MM.1S (cell line): ENCODE measurements at places on chromosomes 6 and 20.
A peak's percentile ranks its signal among the peaks of the same experiment; 100 is the strongest.

DNA sequence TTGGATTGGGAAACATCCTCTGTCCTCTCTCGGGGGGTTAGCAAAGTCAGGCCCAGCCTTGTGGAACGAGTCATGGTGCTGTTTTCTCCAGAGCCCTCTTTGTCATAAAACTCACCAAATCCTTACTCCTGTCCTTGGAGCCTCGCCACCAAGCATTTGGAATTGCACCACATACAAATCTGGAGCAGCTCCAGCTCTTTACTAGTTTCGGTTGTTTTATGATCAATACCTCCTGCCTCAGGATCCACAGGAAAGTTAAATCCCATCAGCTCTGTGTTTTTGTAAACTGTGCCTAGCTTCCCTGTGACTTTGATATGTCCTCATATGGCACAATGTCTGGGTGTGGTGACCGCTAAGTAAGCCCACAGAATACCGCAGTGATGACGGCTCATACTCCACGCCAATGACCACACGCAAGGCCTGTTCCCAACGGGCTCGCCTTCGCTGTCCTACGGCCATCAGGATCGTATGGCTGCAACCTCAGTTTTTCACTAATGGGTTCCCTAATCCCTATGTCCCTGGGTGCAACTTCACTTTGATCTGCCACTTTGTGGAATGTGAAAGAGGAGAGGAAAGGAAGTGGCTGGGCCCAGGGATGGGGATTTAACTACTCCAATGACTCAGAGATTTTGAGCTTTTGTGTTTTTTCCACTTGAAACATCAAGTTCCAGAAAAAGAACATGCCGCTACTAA, 111.3 kb upstream of the FOXQ1 start:
- no peak for DNase-seq

GRCh38 chr6:139198529-139199288, 63.8 kb downstream of the HECA start:
- no peak for DNase-seq

- DNase-seq, result peak; percentile 90
Measured at GRCh38 chr6:43053545-43054205, at the start of gene CUL7. CUL7 (minus strand) TSS chr6:43053851; CDS start chr6:43052788, 1,063 bp downstream.

DNA sequence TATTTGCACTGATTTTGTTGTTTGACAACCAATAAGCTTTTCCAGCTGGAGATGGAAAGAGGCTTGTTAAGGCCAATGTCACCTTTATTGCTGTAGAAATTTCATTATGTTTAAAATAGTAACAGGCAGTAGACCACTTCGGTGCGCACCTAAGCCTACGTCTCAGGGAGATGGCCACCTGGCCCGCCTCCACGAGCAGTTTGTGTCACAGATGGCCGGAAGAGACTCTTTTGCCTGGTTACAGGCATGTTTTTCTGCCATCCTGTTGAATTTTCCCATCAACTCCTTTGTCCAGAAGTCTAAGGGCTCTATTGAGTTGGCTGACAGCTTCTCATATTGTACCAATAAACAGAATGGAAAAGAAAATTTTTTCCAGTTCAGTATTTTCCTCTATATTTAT, 51.0 kb downstream of the SLC9A8 start:
- DNase-seq, result no peak

- no peak for DNase-seq
Measured at GRCh38 chr20:14896569-14896968, 559.2 kb upstream of the FLRT3 start.

DNA sequence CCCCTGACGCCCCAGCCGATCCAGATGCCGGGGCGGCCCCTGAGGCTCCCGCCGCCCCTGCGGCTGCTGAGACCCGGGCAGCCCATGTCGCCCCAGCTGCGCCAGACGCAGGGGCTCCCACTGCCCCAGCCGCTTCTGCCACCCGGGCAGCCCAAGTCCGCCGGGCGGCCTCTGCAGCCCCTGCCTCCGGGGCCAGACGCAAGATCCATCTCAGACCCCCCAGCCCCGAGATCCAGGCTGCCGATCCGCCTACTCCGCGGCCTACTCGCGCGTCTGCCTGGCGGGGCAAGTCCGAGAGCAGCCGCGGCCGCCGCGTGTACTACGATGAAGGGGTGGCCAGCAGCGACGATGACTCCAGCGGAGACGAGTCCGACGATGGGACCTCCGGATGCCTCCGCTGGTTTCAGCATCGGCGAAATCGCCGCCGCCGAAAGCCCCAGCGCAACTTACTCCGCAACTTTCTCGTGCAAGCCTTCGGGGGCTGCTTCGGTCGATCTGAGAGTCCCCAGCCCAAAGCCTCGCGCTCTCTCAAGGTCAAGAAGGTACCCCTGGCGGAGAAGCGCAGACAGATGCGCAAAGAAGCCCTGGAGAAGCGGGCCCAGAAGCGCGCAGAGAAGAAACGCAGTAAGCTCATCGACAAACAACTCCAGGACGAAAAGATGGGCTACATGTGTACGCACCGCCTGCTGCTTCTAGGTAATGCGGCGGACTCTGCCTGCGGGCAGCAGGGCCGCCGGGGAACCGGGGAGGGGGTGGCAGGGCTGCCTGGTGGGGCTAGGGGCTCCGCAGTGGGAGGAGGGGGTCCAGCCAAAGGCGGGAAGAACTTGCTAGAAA, 2.3 kb downstream of the GNAS start:
- DNase-seq, result no peak

- DNase-seq, result no peak
Measured at GRCh38 chr6:142255785-142256184, 46.0 kb upstream of the ADGRG6 start.

GRCh38 chr6:167053895-167054530, 54.8 kb downstream of the CEP43 start:
- no peak for DNase-seq

GRCh38 chr6:77249560-77249959, 213.7 kb downstream of the HTR1B start:
- DNase-seq, result no peak

- DNase-seq, result no peak
Measured at GRCh38 chr6:68679399-68679798, 44.3 kb downstream of the ADGRB3 start.

- DNase-seq, result no peak
Measured at GRCh38 chr6:6975459-6976111, 132.2 kb upstream of the RREB1 start.

DNA sequence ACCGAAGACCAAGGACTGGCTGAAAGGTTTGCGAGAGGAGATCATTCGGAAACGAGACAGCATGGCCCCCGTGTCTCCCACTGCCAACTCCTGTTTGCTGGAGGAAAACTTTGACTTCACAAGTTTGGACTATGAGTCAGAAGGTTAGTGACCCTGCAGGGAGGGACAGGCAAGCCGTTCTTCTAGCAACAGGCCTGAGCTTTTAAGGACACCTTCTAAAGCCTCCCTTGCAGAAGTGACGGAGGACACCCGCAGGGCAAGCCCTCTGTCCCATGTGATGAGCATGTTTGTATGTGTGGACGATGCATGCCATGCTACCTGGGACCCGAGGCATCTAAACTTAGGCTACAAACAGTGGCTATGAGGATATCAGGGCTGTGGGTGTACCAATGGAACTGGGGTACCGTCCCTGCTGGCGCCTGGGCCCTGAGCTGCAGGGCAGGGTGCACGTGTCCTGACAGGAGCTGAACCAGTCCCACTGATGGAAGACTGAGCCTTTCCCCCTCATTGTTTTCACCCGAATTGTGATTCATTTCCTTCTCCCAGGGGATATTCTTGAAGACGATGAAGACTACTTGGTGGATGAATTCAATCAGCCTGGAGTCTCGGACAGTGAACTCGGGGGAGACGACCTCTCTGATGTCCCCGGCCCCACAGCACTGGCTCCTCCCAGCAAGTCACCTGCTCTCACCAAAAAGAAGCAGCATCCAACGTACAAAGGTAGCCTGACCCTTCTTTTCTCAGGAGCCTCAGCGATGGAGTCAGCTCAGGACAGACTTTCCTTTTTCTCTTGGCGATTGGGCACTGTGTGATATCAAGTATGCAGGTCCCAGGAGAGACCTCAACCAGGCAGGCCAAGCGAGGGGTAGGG, 84.4 kb downstream of the SERAC1 start:
- DNase-seq, result no peak

DNA sequence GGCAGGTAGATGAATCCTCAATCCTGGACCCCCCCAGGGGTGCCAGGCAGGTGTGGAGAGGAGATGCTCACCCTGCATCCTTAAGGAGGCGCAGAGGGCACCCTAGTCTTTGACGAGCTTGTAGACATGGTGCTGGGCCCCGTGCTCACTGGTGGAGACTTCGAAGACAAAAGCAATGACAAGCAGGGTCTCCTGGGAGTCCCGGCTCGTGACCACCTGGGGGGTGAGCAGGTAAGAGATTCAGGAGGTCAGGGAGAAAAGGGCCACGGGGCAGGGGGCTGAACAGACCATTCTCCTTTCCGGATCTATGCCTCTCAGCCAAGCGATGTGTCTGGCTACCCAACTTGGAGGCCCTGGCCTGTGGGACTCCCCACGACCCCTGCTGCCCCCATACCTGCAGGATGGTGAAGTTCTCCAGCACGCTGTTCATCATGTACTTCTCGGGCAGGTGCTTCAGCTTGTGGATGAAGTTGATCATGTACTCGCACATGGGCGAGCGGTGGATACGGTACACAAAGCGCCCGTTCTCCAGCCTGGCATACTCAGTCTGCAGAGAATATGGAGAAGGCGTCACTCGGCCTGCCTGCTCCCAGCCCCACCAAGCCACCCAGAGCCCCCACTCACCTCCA, 6.9 kb downstream of the RPL10A start:
- no peak for DNase-seq

DNA sequence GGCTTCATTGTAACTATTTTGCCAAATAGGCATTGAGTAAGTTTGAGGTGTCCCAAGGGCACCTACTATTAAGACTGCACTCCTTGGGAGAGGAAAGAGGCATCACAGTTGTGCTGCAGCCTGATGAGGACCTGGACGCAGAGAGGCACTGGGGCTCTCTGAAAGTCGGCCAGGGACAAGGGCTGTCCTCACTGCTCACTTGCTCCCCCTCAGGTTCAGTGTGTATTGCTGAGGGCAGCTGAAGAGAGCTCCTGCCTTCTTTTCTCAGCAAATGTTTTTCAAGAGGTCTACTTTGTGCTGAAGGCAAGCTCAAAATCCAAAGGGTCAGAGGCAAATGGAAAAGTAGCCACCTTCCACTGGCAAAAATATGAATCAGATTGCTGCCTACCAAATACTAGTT, 331.8 kb downstream of the RIMS1 start:
- DNase-seq, result no peak

- no peak for DNase-seq
Measured at GRCh38 chr20:35518955-35519354, 10.5 kb downstream of the C20orf173 start.

DNA sequence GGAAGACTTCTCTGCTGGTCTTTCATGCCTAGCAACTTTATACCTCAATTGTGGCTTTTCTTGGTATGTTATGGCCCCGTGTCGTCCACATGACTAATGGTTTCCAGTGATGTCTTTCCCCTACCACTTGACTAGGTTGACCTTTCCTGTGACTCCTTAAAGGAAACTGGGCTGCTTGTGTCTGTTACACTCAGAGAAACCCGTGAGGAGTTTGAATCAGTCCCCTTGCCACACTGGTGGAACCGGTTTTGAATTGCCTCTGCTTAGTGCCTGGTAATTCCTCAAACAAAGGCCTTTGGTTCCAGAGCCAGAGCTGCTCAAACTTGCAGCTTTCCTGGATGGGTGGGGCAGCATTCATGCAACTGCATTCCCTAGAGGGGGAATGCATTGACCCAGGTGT, 21.9 kb downstream of the ECT2L start:
- no peak for DNase-seq

- no peak for DNase-seq
Measured at GRCh38 chr6:159966981-159967380, 1.9 kb upstream of the IGF2R start.

DNA sequence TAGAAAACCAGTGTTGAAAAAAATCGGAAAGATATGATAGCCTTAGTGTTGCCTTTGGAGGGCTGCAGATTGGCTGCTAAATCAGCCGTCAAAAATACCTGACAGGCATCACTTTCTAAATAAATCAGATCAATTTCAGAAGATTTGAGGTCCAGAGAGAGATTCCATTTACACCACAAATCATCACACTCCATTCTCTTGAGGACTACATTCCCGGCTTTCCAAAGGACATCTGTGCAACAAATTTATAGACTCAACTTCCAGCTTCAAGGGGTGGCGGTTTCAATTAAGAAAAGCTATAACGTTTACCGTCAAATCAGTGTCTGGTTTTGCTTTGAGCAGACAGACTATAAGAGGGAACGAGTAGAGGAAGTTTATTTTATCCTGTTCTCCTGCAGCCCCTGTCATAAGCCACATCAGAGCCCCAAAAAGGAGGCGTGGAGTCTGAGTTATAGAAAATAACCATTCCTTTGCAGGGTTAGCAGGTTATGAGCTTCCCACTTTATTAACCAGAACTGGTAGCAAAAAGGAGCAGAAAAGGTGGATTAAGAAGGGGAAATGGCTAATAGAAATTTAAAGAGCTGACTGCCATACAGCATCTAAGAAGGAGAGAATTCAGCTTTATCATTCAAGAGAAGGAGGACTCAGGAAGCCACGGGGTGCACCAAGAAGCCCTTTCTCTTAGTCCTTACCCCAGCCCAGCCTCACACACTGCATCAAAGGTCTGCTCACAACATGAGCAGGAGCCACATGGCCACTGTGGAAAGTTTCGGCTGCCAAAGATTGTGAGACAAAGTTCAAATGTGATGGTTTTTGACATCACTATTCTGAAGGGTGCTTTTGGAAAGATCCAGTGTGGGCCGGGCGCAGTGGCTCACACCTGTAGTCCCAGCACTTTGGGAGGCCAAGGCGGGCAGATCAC, 12.9 kb upstream of the UQCC2 start:
- no peak for DNase-seq

DNA sequence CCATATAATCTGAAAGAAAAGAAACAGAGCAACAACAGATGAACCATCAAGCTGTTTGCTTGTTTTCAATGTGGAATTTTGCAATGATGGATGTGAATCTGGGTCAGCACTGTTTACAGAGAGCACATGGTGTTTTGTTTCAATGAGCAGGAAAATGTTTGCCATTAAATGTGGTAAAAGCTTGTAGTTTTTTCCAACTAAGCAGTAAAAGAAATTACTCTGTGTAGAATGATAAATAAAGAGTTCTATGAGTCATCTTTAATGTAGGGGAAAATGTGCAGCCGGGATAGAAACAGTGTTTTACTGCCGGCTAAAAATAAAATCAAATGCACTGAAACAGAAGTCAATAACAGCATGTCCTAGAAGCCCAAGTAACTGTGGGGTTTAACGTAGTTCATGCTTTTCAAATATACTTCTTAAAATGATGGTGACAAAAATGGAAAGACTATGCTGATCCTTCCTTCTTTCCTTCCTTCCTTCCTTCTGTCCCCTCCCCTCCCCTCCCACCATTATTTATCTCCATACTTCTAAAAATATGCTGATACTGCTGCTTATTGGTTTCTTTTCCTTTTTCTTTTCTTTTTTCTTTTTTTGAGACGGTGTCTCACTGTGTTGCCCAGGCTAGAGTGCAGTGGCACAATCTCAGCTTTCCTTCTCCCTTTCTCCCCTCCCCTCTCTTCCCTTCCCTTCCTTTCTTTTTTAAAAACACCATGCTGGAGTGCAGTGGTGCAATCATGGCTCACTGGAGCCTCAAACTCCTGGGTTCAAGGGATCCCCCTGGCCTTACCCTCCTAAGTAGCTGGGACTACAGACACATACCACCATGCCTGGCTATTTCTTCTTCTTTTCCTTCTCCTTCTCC, 6.3 kb upstream of the NAA20 start:
- DNase-seq, result no peak
